ENCODE measurements at places on chromosomes 1 and 21.
A peak's percentile ranks its signal among the peaks of the same experiment; 100 is the strongest.

GRCh38 chr1:235336903-235337302 is 8.5 kb downstream of the GGPS1 start:
- no peak for DNase-seq

DNA sequence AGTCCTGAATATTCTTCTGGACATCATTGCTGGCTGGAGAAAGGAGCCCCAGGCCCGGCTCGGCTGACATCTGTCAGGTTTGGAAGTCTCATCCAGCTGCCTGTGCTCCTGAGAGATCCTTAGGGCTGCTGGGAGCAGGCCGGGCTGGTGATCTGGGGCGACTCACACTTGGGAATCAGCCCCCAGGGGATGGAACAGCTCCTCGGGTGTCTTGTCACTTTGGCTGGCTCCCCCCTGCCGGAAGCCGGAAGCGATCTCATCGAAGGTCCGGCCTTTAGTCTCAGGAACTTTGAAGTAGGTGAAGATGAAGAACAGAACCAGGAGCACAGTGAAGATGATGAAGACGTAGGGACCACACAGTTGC is 31.8 kb downstream of the SLC2A1 start:
- no peak for DNase-seq

- DNase-seq: no peak
These were observed 391.9 kb downstream of the SIPA1L2 start for GRCh38 chr1:232238009-232238408.

- DNase-seq: no peak
These were observed 2102.9 kb downstream of the NCAM2 start for GRCh38 chr21:23101111-23101510.

DNA sequence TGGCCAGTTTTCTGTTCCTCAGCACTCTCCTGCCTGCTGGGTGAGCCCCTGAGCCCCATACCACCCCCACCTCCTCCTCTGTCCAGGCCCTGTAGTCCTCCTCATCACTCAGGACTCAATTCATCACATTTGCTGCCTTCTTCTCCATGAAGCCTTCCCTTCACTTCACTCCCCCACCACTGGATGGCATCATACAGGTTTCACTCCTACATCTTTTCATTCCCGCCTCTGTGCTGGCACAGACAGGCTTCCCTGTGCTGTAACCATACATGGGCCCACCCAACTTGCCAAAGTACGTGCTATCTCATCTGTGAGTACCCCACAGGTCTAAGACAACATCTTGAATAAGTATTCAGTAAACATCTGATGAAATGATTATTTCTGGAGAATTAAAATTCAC is 56.9 kb downstream of the SLC45A1 start:
- DNase-seq: no peak

DNA sequence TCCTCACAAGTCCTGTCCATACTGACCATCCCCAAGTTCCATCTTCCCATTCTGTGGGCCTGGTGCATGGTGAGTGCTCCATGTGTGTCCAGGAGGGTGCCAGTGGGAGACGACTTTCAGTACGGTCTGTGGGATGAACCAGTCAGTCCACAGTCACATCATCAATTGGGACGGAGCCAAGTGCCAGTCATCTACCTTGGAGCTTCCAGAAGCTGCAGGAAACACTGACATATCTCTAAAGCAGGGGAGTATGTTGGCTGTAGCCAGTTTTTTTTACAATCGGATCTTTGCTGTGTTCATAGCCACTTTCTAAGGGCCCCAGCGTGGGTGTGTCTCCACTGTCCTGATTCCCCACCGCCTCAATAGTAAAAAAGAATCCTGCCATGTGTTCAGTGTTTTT is 13.6 kb upstream of the TRIM17 start:
- DNase-seq: no peak

GRCh38 chr1:30321246-30321910 is 402.0 kb downstream of the MATN1 start:
- DNase-seq: no peak

- no peak for DNase-seq
These were observed 6.4 kb downstream of the BCAR3 start for GRCh38 chr1:93675271-93675670.

GRCh38 chr1:104467590-104467989 is 717.9 kb downstream of the AMY1C start:
- DNase-seq: no peak

- no peak for DNase-seq
These were observed 254.8 kb downstream of the PBX1 start for GRCh38 chr1:164813776-164814175.

- no peak for DNase-seq
These were observed 170.3 kb downstream of the ZC3H11B start for GRCh38 chr1:219442611-219443061.

GRCh38 chr1:201146626-201147390 is 7.5 kb downstream of the TMEM9 start:
- DNase-seq: no peak

DNA sequence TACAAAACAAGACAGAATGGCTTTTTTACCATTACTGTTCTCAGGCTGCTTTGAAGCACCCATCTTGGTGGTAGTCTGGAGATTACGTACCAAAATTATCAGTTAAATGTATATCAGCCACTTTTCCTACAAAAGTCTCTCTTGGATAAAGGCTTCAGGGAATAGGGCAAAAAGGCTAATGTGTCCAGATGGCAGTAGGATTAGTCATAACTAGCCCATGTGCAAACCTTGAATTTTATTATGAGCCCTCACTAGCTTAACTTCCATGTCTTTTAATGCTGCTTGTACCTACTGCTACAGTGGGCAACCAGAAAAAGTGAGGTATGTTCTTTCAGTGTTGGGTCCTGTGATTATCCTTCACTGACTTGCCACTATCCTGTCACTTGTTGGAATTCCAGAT is 51.0 kb downstream of the PLPPR4 start:
- no peak for DNase-seq

DNA sequence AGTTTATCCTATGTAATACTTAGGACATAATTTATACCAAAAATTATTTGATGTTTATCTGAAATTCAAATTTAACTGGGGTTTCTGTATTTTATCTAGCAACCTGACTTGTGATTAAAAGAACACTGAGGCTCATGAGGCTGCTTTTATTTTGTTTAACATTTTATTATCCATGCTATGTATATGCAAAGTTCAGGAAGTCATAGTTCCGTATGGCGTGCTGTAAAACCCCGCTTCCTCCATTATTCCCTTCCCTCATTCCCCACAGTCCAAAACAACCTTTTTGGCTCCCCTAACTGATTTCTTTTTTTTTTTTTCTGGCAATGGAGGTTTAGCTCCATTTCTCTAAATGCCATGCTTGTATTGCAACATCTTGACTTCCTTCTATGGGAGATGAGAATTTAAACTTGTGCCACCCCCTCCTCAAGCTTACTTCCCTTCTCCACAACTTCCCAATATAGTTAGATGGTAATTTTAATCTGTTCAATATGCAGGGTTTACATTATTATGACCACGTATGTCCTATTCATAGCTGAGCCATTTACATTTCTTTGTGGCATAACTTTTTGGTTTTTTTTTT is 138.0 kb upstream of the DNAH14 start:
- no peak for DNase-seq

GRCh38 chr1:1858382-1859086 is 32.4 kb downstream of the GNB1 start:
- no peak for DNase-seq

GRCh38 chr1:161313554-161314200 is 504 bp upstream of the SDHC start:
- no peak for DNase-seq

- no peak for DNase-seq
These were observed 37.6 kb downstream of the RGS8 start for GRCh38 chr1:182646739-182647138.

- DNase-seq: peak; percentile 75
These were observed at the start of gene KDF1 for GRCh38 chr1:26959722-26960624. KDF1 (minus strand) TSS chr1:26960468; CDS start chr1:26952380, 8,088 bp downstream.

DNA sequence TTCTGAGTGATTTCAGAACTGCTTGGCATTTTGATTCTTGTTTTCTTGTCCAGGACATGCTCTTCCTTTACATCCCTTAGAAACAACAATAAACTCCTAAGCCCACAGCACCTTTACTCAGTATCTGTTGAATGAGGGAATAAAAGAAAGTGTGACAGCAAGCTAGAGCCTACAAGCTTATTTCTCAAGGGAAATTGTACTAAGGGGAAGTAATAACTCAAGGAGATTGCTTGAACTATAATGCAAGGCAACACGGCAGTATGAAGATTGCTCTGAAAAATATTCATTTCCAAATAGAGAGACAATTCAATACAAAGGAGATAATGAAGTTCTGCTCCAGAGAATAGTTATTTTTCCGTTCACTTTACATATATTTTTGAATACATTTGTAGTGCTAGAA is 6.5 kb downstream of the OR6P1 start:
- DNase-seq: no peak

GRCh38 chr1:3209201-3209600 is 140.2 kb downstream of the PRDM16 start:
- no peak for DNase-seq

GRCh38 chr1:160797861-160798273 is 1.9 kb downstream of the LY9 start:
- DNase-seq: no peak

DNA sequence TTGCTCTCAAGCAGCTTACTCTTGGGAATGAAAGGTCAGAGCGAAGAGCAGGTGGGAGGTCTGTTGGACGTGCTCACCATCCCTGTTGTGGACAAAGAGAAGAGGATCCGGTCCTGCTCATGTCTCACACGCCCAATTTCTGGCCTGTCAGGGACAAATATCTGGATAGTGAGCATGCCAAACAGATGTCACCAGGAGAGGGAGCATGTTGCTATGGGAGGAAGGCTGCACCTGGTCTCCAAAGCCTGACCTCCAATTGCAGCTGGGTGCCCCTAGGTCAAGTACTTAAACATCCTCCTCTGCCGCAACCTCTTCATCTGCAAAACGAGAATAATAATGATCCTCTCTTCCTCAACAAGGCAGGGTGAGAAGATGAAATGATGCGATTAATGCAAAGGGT is 53.4 kb downstream of the DMRTA2 start:
- no peak for DNase-seq

DNA sequence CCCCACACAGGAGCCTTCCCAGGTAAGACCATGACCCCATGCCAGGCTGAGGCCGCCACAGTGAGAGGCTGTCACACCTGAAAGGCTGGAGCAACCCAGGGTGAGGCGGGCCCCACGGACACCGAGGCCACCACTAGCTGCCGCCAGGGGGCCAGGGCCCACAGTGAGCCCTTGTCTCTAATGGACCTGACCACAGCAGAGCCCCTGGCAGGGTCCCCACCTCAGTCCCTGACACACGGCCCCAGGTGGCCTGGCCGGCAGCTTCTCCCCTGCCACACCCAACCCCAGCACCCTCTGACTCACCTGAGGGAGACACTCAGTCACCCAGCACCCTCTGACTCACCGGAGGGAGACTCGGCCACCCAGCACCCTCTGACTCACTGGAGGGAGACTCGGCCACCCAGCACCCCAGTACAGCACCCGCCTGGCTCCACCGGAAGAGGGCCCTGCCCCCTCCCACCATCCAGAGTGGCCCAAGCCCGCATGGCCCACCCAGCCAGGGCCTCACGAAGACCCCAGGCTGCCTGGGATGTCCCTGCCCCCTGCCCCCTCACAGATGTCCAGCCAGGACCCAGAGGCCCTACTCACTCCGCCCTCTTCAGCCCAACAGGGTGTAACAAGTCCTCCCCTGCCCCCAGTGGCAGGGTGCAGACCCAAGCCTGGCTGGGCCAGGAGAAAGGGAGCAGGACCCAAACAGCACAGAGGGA is 4.4 kb downstream of the DVL1 start:
- no peak for DNase-seq

GRCh38 chr1:230575886-230576500 is 66.3 kb upstream of the COG2 start:
- DNase-seq: no peak

- DNase-seq: no peak
These were observed 34.6 kb downstream of the OLFML2B start for GRCh38 chr1:161989108-161989507.

- no peak for DNase-seq
These were observed 56.4 kb downstream of the KIRREL1 start for GRCh38 chr1:158049853-158050252.

GRCh38 chr1:115980998-115981993 is 5.0 kb downstream of the SLC22A15 start:
- DNase-seq: no peak

- DNase-seq: no peak
These were observed 57.3 kb downstream of the SDCCAG8 start for GRCh38 chr1:243312952-243313634.

DNA sequence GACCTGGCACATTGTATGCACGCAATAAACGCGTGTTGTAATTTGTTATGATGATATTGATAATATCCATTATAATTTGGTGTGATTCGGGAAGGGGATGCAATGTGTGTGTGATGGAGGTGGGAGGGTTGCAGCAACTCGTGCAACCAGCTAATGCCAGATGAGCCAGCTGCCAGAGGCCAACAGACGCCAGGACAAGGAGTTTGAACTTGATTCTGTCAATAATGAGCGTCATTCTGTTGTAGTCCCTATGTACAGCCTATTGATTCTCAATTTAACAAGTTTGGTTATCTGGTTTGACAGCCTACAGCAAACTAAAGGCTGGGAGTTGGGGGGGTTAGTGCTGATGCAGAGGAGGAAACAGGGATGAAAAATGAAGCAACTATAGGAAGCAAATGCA is 35.5 kb downstream of the TIAM1 start:
- DNase-seq: no peak

DNA sequence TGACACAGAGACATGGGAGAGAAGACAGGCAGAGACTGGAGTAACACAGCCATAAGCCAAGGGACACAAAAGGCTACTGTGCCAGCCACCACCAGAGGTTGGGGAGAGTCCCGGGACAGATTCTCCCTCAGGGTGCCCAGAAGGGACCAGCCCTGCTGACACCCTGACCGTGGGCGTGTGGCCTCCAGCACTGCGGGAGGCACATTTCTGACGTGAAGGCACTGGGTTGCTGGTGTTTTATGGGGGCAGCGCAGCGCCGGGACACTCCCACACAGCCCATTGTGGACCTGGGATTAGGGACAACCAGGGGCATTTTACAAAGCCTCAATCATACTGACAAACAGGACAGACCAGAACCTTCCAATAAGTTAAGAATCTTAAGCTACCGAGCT is 26.2 kb downstream of the PRDM15 start:
- no peak for DNase-seq

DNA sequence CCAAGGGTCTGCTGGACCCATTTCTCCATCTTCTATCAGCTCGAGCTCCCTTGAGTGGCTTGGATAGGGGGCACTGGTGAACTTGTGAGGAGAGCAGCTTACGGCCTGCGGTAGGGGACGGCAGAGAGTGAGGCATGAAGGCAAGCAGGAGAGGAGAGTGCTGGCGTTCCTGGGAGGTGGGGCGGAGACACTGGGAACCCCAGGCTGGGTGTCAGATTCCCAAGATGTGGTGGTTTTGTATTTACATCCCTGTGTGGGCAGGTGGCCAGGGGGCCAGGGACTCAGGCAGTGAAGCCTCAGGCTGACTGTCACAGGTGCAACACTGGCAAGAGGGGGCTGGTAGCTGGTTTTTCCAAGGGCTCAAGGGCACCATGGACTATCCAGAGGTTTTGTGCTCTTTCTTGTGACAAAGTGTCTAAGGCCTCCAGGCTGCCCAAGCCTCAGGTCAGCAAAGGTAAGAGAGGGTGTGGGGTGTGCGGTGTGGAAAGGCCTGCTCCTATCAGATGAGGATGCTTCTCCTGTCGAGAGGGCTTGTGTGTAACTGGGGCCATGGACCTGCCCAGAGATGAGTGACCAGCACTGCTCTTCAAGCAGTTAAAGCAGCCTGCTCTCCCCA is 45.1 kb upstream of the ROR1 start:
- no peak for DNase-seq

GRCh38 chr1:21814241-21814918 is 2.3 kb downstream of the LDLRAD2 start:
- DNase-seq: peak; percentile 35

Data from iPS DF 6.9 (cell line).